Naive thymus-derived CD8-positive, alpha-beta T cell (primary cell): ENCODE measurements at places on chromosomes 5 and 9. TPM values are rescaled to one million over a fixed set of nuclear protein-coding genes. Genes with fewer than 3 reads are reported as not detected.

DNA sequence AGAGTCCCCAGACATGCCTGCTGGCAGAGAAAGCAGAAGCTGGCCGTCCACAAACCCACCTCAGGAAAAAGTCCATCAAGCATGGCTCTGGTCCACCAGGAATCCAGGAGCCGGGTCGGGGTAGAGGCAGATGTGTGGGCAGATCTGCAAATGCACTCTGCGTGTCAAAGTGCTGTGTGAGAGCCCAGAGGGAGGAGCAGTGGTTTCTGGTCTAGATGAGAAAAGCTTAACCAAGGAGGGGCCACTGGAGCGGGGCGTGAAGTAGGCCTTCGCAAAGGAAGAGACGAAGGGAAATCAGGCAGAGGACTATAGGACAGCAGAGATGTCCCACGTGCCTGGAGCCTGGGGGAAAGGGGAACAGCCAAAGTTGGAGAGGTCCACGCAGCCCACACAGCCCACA lies 40.0 kb downstream of the TTLL11 start:
- H3K4me3 ChIP-seq = no peak overlapping the region
- H3K27ac ChIP-seq = no peak overlapping the region
- H3K27me3 ChIP-seq = peaks cover 2% of the 10 kb centered on the region

GRCh38 chr5:93572101-93572607 lies 8.9 kb downstream of the NR2F1-AS1 start:
- peaks cover 15% of the 10 kb centered on the region for H3K4me1 ChIP-seq
- DNase-seq = no peak
- peak overlapping the region; percentile 24 for H3K4me3 ChIP-seq
- H3K27me3 ChIP-seq = peaks cover 78% of the 10 kb centered on the region

DNA sequence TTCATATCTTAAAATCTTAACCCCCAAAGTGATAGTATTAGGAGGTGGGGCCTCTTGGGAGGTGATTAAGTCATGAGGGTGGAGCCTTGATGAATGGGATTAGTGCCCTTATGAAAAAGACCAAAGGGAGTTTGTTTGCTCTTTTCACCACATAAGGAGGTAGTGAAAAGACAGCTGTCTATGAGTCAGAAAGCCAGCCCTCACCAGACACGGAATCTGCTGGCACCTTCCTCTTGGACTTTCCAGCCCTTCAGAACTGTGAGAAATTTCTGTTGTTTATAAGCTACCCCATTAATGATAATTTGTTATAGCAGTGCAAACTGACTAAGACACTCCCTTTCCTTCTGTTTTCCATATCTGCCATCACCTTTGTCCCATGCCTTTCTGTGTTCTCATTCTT lies 20.8 kb downstream of the IFNB1 start:
- peaks cover 20% of the 10 kb centered on the region for H3K4me1 ChIP-seq
- no peak overlapping the region for H3K4me3 ChIP-seq
- no peak for DNase-seq
- H3K27ac ChIP-seq = no peak overlapping the region
- no peaks in the 10 kb centered on the region for H3K36me3 ChIP-seq
- no peaks in the 10 kb centered on the region for H3K27me3 ChIP-seq

DNA sequence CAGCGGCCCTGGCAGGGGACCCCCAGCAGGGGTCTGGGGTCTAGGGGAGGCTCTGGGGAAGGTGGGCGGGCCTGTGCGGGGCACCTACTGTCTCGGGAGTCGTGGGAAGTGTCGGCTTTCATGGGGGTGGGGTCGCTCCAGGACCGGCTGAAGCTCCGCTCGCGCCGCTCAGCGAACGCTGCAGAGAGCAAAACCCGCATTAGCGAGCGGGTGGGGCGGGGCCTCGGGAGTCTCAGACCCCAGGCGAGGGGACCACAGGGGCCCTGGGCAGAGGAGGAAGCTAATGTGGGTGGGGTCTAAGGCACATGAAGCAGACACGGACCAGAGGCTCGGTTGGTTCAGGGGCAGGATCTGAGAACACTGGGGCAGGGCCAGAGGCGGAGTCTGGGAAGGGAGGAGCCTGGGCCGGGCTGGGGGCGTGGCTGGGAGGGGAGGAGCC lies 5.5 kb downstream of the NSMF start:
- peak; percentile 66 for DNase-seq
- peaks cover 56% of the 10 kb centered on the region for H3K4me1 ChIP-seq
- H3K27ac ChIP-seq = peak overlapping the region; percentile 58
- H3K27me3 ChIP-seq = no peaks in the 10 kb centered on the region
- H3K36me3 ChIP-seq = peaks cover 10% of the 10 kb centered on the region

- H3K4me3 ChIP-seq = no peak overlapping the region
- no peaks in the 10 kb centered on the region for H3K27me3 ChIP-seq
- no peaks in the 10 kb centered on the region for H3K4me1 ChIP-seq
- H3K27ac ChIP-seq = no peak overlapping the region
Observed at GRCh38 chr5:126961702-126962101, 68.7 kb downstream of the MARCHF3 start.

GRCh38 chr9:93594041-93594756 lies 17.8 kb downstream of the PHF2 start:
- H3K4me1 ChIP-seq = peaks cover 74% of the 10 kb centered on the region
- no peak overlapping the region for H3K27ac ChIP-seq
- H3K36me3 ChIP-seq = peaks cover 4% of the 10 kb centered on the region

- H3K4me3 ChIP-seq = no peak overlapping the region
- no peak for DNase-seq
- no peak overlapping the region for H3K27ac ChIP-seq
- no peaks in the 10 kb centered on the region for H3K27me3 ChIP-seq
Observed at GRCh38 chr9:134385915-134386314, 59.7 kb downstream of the RXRA start.

DNA sequence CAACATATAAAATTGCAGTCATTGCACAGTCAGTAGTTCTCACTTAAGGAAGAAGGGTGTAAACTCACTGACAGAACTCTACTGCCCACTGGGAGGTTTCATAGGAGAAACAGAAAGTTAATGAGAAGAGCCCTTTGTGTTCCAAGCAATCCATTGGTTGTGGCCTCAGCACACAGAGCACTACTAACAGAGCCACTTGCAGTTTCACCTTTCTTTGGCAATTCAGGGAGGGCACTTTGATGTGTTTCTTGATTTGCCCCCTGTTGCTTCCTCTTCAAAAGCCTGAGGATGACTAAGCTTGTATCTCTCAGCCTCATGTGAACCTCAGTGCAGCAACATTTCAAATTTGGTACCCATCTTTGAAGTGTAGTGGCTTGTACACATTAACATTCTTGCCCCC lies 409.4 kb downstream of the DMRTA1 start:
- H3K4me1 ChIP-seq = no peaks in the 10 kb centered on the region
- H3K36me3 ChIP-seq = no peaks in the 10 kb centered on the region
- DNase-seq = no peak
- H3K27ac ChIP-seq = no peak overlapping the region
- no peak overlapping the region for H3K4me3 ChIP-seq

PCDHAC2 gene
- not detected for polyA plus RNA-seq

FOXD4 gene
- polyA plus RNA-seq = not detected

PDE6A gene
- not detected for polyA plus RNA-seq

PCDHB3 gene
- polyA plus RNA-seq = not detected
